ENCODE measurements at places on chromosomes 4 and X.

- no peak overlapping the region for H3K4me3 ChIP-seq
- H3K27ac ChIP-seq = no peak overlapping the region
- DNase-seq = peak; percentile 80
- H3K27me3 ChIP-seq = peaks cover 7% of the 10 kb centered on the region
Measured at GRCh38 chrX:53317365-53318069, 36.1 kb upstream of the IQSEC2 start.

DNA sequence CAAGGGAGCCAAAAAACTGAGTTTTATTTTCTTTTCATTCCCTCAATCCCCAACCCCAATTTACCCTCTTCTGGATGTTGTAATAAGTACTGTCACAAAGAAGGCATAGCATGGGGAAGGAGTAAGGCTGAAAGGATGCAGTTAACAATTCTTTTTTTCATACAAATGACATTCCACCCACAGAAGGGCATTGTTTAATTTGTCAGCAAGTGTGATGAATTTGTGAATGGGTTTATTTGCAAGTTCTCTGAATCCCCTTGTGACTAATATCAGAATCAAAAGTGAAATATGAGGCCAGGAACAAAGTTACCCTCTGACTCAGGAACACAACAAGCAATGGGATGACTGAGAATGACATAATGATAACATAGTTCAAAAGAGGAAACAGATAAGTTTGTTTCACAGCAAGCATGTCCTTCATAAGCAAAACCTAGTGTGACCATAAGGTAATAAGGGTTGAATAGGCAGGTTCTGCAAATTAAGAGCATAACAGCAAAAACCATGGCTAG lies 2.1 kb downstream of the GEMIN8 start:
- H3K4me3 ChIP-seq = no peak overlapping the region
- no peaks in the 10 kb centered on the region for H3K27me3 ChIP-seq
- no peak for DNase-seq
- H3K27ac ChIP-seq = peak overlapping the region; percentile 22
- no peaks in the 10 kb centered on the region for H3K36me3 ChIP-seq

- H3K4me3 ChIP-seq = no peak overlapping the region
- H3K27ac ChIP-seq = no peak overlapping the region
- no peaks in the 10 kb centered on the region for H3K27me3 ChIP-seq
- no peak for DNase-seq
Measured at GRCh38 chrX:41708486-41708885, 15.5 kb upstream of the GPR82 start.

DNA sequence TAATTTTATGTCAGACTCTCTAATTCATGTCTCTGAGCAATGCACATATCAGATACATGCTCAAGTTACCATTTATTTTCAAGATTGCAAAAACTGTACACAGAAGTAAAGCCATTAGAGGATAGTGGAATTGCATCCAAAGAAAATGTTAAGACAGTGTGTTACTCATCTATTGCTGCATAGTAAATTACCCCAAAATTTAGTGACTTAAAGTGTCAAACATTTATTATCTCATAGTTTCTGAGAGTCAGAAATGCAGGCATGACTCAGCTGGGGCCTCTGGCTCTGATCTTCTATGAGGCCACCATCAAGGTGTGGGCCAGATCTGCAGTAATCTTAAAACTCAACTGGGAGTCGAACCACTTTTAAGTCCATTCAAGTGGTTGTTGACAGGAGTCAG lies 275.2 kb downstream of the QDPR start:
- no peaks in the 10 kb centered on the region for H3K27me3 ChIP-seq
- H3K27ac ChIP-seq = no peak overlapping the region
- no peak for DNase-seq
- no peaks in the 10 kb centered on the region for H3K36me3 ChIP-seq

DNA sequence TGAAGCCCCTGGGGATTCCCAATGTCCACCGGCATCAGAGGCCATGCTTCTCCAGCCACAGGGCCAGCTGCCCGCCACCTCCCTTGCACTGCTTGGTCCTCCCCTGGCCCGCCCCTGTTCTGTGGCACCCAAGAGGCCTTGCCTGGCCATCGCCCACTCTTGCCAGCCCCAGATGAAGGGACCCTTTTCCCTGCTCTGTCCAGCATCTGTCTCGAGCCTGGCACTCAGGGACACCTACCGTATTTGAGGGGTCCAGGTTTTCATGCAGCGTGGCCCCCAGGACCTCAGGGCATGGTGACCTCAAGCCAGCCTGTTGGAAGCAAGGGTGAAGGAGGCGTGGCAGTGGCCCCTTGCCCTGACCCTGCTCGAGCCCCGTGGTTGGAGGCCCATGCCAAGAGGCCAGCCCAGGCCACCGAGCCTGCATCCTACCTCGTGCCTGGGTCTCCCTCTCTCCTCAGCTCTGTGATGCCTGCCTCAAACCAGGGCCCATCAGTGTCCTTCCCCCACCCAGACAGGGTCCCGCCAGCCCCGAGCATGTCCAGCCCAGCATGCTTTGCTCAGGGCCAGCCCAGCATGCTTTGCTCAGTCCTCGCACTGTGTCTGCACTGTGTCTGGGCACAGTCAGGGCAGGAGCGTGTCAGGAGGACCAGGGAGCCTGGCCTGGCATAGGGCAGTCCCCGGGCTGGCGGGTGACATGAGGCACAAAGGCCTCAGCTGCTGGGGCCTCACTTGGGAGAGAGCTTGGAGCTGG lies 14.3 kb upstream of the FGFR3 start:
- no peaks in the 10 kb centered on the region for H3K36me3 ChIP-seq
- no peak overlapping the region for H3K4me3 ChIP-seq
- no peak for DNase-seq
- no peaks in the 10 kb centered on the region for H3K27me3 ChIP-seq
- no peak overlapping the region for H3K27ac ChIP-seq

- no peaks in the 10 kb centered on the region for H3K4me1 ChIP-seq
- no peak overlapping the region for H3K4me3 ChIP-seq
- no peaks in the 10 kb centered on the region for H3K36me3 ChIP-seq
Measured at GRCh38 chrX:100931218-100931924, 2.7 kb upstream of the XKRX start.

- no peaks in the 10 kb centered on the region for H3K27me3 ChIP-seq
- no peaks in the 10 kb centered on the region for H3K36me3 ChIP-seq
- H3K4me1 ChIP-seq = no peaks in the 10 kb centered on the region
- no peak overlapping the region for H3K4me3 ChIP-seq
Measured at GRCh38 chr4:176432811-176433540, 113.2 kb downstream of the SPCS3 start.

- peak overlapping the region; percentile 18 for H3K4me3 ChIP-seq
- no peak overlapping the region for H3K27ac ChIP-seq
- H3K4me1 ChIP-seq = peaks cover 11% of the 10 kb centered on the region
- no peaks in the 10 kb centered on the region for H3K36me3 ChIP-seq
- DNase-seq = no peak
Measured at GRCh38 chr4:147050356-147050765, 104.7 kb upstream of the TTC29 start.

GRCh38 chr4:159495515-159496236 lies 392.8 kb downstream of the RAPGEF2 start:
- H3K27me3 ChIP-seq = no peaks in the 10 kb centered on the region
- no peak for DNase-seq
- no peak overlapping the region for H3K4me3 ChIP-seq

- no peak for DNase-seq
- no peaks in the 10 kb centered on the region for H3K27me3 ChIP-seq
- H3K4me3 ChIP-seq = peak overlapping the region; percentile 100
- peaks cover 8% of the 10 kb centered on the region for H3K36me3 ChIP-seq
- peak overlapping the region; percentile 65 for H3K27ac ChIP-seq
Measured at GRCh38 chr4:17510582-17510981, 1.3 kb downstream of the QDPR start.

GRCh38 chrX:16319929-16320328 lies 152.6 kb downstream of the MAGEB17 start:
- no peaks in the 10 kb centered on the region for H3K27me3 ChIP-seq
- no peak overlapping the region for H3K27ac ChIP-seq
- no peaks in the 10 kb centered on the region for H3K36me3 ChIP-seq
- no peaks in the 10 kb centered on the region for H3K4me1 ChIP-seq
- no peak for DNase-seq

DNA sequence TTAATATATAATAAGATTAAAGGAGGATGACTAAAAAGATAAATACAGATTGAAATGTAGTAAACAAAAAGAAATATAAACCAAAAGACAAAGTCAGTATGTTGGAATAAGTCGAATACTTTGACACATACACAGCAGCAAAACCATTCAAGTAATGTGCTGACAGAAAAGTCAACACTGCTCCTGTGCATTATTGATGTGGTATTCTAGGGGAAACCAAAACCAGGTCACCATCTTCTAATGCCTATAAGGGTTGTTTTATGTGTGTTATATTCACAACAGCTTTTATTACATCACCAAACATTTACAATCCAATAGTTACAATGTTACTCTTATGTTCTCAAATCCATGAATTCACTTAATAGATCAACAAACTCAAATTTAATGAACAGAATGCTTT lies 111.8 kb upstream of the DKK2 start:
- no peak for DNase-seq
- H3K27me3 ChIP-seq = no peaks in the 10 kb centered on the region
- no peak overlapping the region for H3K27ac ChIP-seq
- H3K4me3 ChIP-seq = no peak overlapping the region
- no peaks in the 10 kb centered on the region for H3K4me1 ChIP-seq

DNA sequence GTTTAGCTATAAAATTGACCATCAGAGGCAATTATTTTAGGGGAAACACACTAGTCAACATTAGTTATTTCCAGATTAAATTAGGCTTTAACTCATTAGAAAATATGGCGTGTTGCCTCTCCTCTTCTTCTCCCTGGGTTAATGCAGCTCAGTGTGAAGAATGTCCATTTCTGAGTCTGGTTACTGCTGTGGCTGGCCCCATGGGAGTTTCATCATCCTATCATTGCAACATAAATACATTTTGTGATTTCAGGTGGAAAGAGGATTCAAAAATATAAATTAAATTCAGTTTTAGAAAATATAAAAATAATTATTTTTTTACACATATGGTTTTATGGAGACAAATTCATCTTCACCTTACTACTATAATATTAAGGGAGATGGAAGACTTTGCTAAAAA lies 288.5 kb upstream of the ARSJ start:
- no peaks in the 10 kb centered on the region for H3K4me1 ChIP-seq
- H3K27ac ChIP-seq = no peak overlapping the region
- no peaks in the 10 kb centered on the region for H3K27me3 ChIP-seq
- no peak overlapping the region for H3K4me3 ChIP-seq

GRCh38 chr4:149885896-149886295 lies 70.3 kb upstream of the IQCM start:
- no peak overlapping the region for H3K27ac ChIP-seq
- no peaks in the 10 kb centered on the region for H3K36me3 ChIP-seq
- no peaks in the 10 kb centered on the region for H3K27me3 ChIP-seq
- no peak for DNase-seq

DNA sequence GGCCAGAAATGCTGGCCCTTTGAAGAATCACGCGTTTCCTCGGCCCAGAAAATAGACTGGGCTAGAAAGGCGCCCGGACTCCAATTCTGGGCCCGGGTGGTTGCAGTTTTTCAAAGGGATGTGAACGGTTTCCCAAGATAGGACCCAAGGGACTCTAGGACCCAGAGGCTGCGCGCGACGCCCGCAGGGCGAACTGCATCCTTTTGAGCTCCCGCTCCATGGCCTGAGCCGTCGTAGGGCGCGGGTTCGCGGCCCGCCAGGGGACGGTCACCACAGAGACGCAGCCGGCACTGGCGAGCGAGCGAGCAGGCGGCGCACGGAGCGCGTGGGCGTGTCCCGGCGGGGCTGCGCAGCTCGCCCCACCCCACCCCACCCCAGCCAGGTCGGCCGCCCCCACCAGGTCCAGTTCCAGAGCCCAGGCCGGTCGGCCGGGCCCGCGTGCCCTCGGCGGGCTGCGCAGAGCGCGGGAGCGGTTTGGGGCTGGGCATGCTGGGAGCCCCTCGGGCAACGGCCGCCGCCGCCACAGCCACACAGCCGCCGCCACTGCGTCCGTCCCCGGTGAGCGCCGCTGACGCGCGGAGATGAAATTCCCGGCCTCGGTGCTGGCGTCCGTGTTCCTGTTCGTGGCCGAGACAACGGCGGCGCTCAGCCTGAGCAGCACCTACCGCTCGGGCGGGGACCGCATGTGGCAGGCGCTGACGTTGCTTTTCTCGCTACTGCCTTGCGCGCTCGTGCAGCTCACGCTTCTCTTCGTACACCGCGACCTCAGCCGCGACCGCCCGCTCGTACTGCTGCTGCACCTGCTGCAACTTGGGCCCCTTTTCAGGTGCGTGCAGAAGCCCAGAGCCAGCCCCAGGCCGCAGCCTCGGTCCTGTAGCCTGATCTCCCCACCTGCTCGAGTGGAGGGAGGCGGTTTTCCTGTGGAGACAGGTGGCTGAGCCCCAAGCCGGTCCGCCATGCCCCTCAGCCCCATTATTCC lies at the start of gene XK:
XK (plus strand) TSS at position 411 of the 979 bp plus-strand sequence; CDS start at position 582, 171 bp downstream.
- H3K4me3 ChIP-seq = peak within 1 kb of the TSS; percentile 66
- no peaks in the 10 kb centered on the region for H3K4me1 ChIP-seq
- no peaks in the 10 kb centered on the region for H3K27me3 ChIP-seq
- no peaks in the 10 kb centered on the region for H3K36me3 ChIP-seq
- peak within 1 kb of the TSS; percentile 79 for H3K27ac ChIP-seq

- H3K27me3 ChIP-seq = no peaks in the 10 kb centered on the region
- no peaks in the 10 kb centered on the region for H3K36me3 ChIP-seq
- no peaks in the 10 kb centered on the region for H3K4me1 ChIP-seq
- no peak overlapping the region for H3K4me3 ChIP-seq
- H3K27ac ChIP-seq = no peak overlapping the region
- DNase-seq = no peak
Measured at GRCh38 chr4:25532591-25532990, 123.1 kb upstream of the SLC34A2 start.

DNA sequence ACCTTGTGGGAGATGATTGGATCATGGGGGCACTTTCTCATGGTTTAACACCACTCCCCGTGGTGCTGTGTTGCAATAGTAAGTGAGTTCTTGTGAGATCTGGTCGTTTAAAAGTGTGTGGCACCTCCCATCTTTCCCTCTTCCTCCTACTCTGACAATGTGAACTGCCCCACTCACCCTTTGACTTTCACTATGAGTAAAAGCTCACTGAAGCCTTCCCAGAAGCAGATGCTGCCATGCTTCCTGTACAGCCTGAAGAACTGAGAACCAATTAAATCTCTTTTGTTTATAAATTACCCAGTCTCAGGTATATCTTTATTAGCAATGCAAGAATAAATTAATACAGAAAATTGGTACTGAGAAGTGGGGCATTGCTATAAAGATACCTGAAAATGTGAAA lies 509.6 kb upstream of the CT83 start:
- H3K4me3 ChIP-seq = no peak overlapping the region
- H3K36me3 ChIP-seq = no peaks in the 10 kb centered on the region
- DNase-seq = no peak
- H3K27ac ChIP-seq = no peak overlapping the region
